ENCODE measurements at places on chromosomes 12 and 14. TPM values are rescaled to one million over a fixed set of nuclear protein-coding genes. Genes with fewer than 3 reads are reported as not detected.

SDR39U1 gene
- 25.7 TPM for total RNA-seq

LRRC9 gene
- not detected for total RNA-seq

GAS2L3 gene
- total RNA-seq, result 6.6 TPM

RPS6KA5 gene
- 10.5 TPM for total RNA-seq

LTBP2 gene
- 10.7 TPM for total RNA-seq

ZBTB39 gene
- 4.6 TPM for total RNA-seq

WSCD2 gene
- total RNA-seq, result not detected

GRCh38 chr12:73935817-73936216 lies 601.8 kb upstream of the ATXN7L3B start:
- DNase-seq, result no peak

- no peak for DNase-seq
These were observed 12.2 kb downstream of the CHURC1 start for GRCh38 chr14:64926398-64926995.

DNA sequence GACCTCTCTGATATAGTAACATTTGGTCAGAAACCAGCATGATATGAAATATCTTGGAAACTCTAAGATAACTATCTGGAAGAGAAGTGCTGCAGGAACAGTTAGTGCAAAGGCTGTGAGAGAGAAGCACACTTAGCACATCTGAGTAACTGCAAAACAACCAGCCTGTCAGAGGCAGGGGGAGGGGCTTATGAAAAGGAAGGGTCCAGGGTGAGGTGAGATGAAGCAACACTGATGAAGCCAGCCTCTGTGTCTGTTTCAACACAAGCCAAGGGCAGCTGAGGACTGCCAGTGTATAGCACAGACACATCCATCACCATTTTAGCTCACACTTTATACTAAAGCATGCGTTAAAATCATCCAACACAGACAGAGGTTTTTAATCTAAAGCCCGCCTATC lies 37.4 kb upstream of the OVCH1 start:
- no peak for DNase-seq

DNA sequence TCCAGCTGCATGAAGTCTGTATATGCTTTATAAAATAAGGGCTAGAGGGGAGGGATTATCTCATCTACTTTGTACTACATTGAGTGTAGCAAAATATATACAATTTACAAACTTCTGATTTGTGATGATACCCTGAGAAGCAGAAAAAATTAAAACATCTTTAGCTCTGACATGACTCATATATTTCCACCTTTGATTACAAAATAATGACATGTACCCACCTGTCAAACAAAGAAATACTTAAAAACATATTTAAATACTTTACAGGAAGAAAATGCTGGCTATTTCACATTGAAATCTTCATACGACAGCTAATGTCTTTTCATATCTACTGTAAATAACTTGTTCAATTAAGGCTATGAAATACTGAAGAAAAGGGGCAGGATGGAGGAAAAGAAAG lies 3.3 kb downstream of the GPR135 start:
- no peak for DNase-seq

DNA sequence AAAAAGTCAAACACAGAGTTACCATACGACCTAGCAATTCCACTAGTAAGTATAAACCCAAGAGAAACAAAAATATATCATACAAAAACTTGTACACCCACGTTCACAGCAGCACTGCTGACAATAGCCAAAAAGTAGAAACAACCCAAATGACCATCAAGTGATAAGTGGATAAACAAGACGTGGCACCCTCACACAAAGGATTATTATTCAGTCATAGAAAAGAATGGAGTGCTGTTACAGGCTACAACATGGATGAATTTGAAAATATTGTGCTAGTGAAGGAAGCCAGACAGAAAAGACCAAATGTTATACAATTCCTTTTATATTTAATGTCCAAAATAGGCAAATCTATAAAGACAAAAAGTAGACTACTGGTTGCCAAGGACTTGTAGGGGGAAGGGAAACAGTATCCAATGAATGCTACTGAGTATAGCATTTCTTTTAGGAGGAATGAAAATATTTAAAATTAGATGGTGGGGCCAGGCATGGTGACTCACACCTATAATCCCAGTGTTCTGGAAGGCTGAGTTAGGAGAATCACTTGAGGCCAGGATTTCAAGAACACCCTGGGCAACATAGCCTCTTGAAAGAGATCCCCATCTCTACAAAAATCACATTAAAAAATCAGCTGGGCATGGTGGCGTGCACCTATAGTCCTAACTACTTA lies 41.9 kb downstream of the SPTLC2 start:
- DNase-seq, result no peak

DNA sequence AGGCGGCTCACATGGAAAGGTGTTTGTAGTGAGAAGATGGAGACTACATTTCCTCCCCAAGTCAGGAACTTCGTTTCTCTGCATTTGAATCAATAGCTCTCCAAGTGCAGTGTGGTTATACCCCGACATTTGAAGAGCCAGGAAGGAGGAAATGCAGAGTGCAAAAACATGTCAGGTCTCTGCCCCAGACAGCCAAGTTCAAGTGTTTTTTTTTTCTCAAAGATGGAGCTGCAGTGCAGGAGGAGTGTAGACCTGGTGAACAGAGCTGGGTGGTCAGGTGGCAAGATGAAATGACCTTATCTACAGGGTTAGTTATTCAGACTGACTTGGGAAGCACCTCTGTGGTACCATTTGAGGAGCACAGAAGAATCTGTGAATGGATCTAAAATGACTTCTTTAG lies 21.3 kb downstream of the MLXIP start:
- DNase-seq, result no peak

GRCh38 chr14:104800771-104801519 lies at the start of gene ZBTB42:
Gene ZBTB42 (plus strand): TSS chr14:104801101. CDS start chr14:104801198, 97 bp downstream.
- DNase-seq, result peak; percentile 94

GRCh38 chr12:51579321-51579850 lies 11.6 kb upstream of the SCN8A start:
- no peak for DNase-seq

DNA sequence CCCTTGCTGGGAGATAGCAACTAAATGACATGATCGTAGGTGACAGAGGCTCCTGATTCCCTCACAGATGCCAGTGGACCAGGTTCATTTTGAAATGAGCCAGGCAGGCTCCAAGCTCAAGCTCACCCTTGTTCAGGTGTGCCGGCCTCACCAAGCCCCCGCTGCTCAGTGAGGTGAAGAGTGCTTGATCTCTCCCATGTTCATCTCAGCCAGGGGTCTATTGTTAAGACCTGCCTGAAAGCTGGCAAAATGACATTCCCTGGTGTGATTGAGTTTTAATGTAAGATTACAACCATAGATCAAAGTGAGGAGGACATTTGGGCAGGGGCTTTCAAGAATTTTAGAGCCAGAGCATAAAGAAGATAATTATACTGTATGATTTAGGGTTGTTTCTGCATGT lies 497.9 kb downstream of the EGLN3 start:
- no peak for DNase-seq
